Stimulated activated CD4-positive, alpha-beta T cell treated with anti-CD3 and anti-CD28 coated beads, Interleukin-12 subunit alpha, Interleukin-12 subunit beta, amount 100 ng/mL, for 48 hours (primary cell): ENCODE measurements at places on chromosomes 2 and 18.

DNA sequence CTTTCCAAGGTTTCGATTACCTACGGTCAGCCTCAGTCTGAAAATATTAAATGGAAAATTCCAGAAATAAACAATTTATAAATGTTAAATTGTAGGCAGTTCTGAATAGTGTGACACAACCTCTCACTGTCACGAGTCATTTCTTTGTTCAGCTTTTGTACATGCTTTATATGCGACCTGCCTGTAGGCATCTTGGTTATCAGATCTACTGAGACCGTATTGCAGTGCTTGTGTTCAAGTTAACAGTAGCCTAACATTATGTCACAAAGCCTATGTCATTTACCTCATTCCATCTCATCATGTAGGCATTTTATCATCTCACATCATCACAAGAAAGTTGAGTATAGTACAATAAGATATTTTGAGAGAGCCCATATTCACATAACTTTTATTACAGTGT, 77.3 kb downstream of the LYPD6B start:
- no peak for DNase-seq

- no peak for DNase-seq
Observed at GRCh38 chr2:239084007-239084406, 236.1 kb downstream of the TWIST2 start.

DNA sequence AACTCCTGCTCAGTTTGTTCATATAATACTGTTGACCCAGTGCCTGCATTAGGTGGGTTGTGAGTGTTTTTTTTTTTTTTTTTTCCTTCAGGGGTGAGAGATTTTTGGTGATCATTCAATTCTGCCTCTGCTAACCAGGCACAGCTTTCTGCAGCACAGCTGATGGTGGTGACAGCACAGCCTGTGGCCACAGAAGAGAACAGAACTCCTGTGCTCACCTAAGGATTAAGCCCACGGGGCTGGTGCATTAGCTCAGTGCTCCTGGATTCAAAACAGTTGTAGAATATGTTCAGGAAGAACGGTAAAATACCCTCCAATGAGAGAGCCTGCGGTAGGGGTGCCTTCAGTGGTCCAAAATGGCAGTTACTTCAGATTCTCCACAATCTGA, 42.0 kb downstream of the PKP4 start:
- no peak for DNase-seq

DNA sequence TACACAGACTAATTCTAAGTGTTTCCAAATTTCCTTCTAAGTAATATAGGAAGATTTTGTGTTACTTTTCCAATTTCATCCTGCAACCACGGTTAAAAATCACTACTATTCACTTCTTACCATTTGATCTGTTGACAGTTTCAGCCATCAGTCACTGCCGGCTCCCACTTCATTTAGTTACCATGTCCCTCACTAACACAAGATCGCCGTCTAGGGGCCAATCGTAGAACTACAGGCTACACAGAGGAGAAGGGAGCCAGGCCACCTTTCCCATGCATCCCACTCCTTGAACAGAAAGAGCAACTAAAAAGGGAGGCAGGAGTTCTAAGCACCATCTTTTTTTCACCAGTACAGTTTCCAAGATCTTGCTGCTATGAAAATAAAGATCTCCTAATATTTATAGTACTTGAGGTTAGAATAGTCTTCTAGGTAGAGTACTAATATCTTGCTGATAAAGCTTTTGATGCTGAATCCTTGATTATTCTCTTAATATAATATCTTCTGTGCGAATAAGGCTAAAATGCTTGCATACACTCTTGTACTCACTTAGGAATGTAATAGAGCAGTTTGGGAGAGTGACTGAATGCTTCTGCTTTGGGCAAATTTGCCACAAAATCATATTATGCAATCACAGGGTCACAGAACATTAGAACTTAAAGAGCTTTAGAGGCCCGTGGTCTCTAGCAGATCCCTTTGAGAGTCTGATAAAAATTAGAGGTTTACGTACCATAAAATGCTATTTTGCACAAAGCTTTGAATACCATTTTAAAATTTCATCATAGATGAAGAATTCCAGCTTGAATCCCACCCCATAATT, 39.5 kb upstream of the CYP1B1 start:
- DNase-seq = peak; percentile 65

DNA sequence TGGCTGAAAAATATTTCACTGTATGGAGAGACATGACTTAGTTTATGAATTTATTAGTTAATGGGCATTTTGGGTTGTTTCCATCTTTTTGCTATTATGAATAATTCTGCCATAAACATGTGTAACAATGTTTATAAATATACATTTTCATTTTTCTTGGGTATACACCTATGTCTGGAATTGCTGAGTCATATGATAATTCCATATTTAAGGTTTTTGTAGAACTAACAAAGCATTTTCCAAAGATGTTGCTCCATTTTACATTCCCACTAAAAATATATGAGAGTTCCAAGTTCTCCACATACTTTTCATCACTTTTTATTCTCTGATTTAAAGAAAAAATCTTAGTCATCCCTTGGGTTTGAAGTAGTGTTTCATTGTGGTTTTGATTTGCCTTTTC, 108.8 kb upstream of the LRRTM4 start:
- no peak for DNase-seq

GRCh38 chr2:218065239-218066006, 3.6 kb upstream of the RUFY4 start:
- no peak for DNase-seq
